Left cardiac atrium (tissue), 4 donors: ENCODE measurements at places on chromosomes 4 and X. TPM values are rescaled to one million over a fixed set of nuclear protein-coding genes. Genes with fewer than 3 reads are reported as not detected.

DNA sequence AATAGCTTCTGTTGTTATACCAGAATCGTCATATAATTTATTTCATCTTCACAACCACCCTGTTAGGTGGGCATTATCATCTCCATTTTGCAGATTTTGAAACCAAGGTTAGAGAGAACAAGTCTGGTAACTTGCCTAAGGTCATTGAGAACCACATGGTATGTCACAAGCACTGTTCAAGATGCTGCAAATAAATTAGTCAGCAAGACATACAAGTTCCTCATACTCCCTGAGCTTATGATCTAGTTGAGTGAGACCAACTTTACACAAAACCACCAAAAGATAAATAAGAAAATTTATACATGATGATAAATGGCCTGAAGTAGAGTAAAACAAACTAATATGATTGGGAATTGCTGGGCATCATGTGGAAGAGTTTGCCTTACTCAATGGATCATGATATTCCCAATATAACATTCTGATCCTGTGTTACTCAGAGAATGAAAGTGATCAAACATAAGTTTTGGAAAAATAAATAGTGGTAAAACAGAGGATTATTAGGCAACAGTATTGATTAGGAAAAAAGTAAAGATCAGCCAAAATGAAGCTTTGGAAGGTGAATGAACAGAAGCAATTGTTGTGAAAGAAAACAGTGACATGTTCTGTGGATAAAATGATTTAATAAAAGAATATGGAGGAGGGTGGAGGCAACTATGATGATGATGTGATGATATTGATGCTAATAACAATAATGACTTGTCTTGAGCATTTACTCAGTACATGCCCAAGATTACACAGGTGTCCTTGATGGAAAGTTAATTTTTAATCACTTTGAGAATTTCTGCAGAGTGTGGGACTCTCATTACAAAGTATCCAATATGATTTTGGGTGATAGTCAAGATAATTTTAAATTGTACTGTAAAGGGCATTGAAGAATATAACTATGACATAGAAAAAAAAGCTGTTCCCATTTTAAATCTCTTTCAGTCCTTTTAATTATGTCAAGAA lies 34.1 kb upstream of the IL1RAPL1 start:
- no peak for DNase-seq

DNA sequence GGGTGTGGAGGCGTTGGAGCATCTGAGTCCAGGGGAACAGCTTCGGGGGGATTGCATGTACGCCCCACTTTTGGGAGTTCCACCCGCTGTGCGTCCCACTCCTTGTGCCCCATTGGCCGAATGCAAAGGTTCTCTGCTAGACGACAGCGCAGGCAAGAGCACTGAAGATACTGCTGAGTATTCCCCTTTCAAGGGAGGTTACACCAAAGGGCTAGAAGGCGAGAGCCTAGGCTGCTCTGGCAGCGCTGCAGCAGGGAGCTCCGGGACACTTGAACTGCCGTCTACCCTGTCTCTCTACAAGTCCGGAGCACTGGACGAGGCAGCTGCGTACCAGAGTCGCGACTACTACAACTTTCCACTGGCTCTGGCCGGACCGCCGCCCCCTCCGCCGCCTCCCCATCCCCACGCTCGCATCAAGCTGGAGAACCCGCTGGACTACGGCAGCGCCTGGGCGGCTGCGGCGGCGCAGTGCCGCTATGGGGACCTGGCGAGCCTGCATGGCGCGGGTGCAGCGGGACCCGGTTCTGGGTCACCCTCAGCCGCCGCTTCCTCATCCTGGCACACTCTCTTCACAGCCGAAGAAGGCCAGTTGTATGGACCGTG lies 2.2 kb downstream of the AR start:
- peak; percentile 45 for DNase-seq

DNA sequence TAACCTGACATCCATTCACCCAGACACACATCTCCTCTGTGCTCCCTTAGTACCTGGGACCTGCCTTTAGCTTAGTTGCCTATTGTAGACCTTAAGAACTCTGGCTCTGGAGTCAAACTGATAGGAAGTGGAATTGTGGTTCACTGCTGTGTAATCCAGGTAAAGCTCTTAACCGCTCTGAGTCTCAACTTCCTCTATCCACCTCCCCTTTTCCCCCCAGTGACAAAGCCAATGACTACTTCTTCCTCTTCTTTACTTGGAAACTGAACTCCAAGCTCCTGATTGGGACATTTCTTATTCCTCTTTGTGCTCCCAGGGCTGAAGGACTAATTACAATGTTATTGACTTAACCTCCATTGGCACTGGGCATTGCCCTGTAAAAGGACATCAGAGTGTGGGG lies 94.1 kb downstream of the DRD5 start:
- no peak for DNase-seq

The CDKL5 gene
- 8.1 TPM for total RNA-seq

DNA sequence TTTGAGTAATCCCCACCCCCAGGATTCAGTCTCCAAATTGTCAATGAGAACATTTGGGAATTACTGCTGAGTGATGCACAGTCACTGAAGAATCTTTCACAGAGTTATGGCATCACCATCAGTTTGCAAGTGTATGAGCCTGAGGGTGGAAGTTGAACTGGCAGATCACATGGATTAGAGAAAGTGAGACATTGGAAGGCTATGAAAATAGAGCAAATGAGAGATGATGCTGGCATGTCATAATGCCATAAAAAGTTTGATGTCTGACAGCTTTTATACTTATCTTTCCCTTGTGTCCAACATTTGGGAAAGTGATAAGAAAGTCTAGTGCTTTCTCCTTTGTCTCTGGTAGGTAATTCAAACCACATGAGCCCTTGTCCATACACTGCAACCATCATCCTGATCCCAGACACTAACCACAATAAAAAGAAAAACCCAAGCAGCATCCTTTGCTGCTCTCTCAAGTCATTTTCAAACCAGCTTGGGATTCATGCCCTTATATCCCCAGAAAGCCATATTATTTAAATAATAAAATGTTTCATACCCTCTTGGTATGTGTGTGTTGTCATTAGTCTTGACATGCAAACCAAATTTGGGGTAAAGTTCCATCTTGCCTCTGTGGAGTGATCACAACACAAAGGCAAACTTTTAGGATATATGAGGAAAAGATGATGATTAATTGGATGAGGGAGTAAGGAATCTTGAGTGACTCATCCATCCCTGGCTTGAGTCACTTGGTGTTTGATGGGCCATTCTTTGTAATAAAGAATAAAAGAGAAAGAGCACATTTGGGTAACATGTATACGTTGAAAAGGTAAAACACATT lies 438.9 kb downstream of the GRXCR1 start:
- no peak for DNase-seq

The KLHL2 gene
- 14.3 TPM for total RNA-seq

DNA sequence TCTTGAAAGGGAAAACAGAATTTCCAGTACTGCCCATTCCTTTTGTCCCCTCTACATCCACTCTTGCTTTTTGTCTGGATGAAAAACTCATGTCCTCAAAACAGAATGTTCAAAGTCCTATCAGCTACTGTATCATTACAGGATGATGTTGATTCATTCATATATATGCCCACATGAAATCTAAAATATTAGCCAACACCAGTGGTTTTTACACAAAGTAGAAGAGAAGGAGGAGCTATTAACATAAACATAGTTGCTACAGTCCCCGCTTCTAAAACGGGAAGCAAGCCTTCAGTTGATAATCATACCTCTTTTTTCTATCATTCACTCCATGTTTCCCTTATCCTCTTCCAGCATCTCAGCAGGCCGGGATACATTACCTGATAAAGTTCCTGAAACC lies 7.7 kb upstream of the THOC2 start:
- DNase-seq: no peak

- no peak for DNase-seq
Measured at GRCh38 chr4:152735396-152735859, 44.1 kb downstream of the TIGD4 start.

DNA sequence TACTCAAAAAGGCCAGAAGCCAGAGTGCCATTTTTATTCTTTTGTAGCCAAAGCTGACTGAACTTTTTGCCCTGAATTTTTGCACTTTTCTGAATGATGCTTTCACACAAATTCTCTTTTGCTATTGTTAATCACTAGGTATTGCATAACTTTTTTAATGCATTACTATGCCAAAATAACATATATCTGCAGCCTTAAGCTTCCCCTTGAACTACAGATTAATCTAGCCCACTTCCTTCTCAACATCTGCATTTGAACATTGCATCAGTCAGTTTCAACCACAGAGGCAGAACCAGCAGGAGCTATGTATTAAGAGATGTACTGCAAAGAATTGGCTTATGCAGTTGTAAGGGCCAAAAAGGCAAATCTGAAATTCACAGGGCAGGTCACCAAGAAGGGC lies 197.6 kb upstream of the GYPA start:
- DNase-seq: no peak

DNA sequence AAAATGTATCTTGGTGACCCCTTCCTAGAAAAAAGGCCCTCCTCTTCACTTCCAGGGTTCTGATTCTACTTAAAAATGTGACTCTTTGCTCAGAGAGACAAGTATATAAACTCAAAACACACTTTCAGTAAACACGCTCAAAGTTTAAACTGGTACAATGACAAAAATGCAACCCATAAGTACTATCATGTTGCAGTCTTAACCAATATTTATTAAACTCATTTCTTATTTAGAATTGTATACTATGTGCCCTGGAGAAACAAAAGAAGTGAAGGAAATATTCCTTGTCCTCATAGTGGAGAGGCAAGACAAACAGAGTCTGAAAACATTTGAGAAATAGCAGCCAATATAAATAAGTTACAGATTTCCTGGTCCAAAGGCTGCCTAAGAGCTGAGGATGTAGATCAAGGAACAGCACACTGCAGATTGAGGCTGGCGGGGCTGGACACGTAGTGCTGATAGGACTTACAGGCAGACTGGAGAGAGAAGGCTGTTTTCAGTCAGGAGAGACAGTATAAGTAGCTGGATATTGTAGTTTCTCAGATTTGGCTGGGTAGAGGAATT lies 39.1 kb upstream of the ANXA3 start:
- DNase-seq: peak; percentile 35

The UBE2A gene
- 52.6 TPM for total RNA-seq

The DCLK2 gene
- 7.7 TPM for total RNA-seq

DNA sequence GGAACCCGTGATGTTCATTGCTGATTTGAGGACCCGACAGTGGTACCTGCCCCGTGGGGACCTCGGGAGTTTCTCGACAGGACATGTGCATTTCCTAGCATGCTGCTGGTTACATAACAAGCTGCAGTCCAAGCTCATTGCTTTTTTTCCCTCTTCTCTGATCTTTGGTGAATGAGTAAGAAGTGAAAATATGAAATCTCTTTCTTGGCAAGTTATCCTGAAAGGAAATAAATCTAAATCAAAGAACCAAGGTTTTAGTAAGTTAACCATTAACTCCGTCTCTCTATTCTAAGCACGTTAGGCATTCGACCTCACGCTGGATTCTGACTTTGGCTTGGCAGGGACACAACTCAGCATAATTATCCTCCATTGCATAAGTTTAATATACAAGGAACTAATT lies 86.6 kb downstream of the STK32B start:
- no peak for DNase-seq

GRCh38 chr4:168634276-168634802 lies 137.5 kb downstream of the PALLD start:
- DNase-seq: no peak

DNA sequence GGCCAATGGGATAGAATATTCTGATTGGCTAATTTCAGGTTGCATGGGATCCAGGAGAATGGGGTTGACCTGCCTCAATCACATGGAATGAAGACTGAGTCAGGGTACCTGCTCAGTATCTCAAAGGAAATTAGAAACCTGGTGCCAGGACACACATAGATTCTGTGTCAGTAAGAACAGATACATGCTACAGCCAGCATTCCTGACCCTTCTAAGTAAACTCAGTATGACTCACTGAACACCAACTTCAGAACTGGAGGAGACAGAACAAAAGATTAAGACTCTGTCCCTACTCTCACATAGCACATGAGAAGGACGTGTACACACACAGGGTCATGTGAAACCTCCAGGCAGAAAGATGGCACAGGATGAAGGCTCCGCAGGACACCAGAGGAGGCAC lies 54.5 kb downstream of the FAM184B start:
- no peak for DNase-seq

GRCh38 chr4:2836391-2836859 lies 7.2 kb upstream of the ADD1 start:
- DNase-seq: no peak

- no peak for DNase-seq
Measured at GRCh38 chrX:149563359-149563758, 13.6 kb upstream of the HSFX3 start.

DNA sequence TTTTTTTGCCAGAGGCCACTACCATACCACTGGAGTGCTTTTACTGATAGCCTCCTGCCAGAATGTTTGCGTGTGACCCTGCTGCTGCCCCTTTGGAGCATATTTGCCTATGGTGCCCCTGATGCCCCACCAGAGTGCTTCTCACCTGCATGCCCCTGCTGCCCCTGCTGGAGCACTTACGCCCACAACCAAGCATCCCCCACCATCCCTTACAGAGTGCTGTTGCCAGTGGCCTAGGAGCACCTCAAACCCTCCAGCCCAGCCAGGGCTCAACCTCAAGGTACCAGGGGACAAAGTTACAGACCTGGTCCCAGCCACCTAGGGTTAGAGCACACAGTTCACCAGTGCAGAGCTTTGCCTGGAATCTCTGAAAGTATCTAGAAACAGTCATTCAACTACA lies 207.2 kb downstream of the CFAP299 start:
- DNase-seq: no peak

DNA sequence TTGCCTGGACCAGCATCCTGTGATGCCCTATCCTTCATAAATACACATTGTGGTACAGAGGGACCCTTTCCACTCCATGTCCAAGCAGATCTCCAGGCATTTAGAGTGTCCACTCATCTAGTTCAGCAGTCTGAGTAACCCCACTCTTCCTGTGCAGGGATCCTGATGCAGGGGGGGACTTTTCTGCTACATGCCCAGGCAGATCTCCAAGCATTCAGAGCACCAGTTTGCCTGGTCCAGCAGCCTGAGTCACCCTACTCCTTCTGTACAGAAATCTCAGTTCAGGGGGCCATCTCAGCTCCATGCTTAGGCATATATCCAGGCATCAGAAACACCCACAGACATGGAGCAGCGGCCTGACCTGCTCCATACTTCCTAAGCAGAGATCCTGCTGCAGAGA lies 1089.8 kb downstream of the FAT4 start:
- no peak for DNase-seq

GRCh38 chrX:140526171-140526570 lies 21.3 kb upstream of the SOX3 start:
- no peak for DNase-seq
